ENCODE measurements at places on chromosomes 7 and 10. TPM values are rescaled to one million over a fixed set of nuclear protein-coding genes. Genes with fewer than 3 reads are reported as not detected.

DNA sequence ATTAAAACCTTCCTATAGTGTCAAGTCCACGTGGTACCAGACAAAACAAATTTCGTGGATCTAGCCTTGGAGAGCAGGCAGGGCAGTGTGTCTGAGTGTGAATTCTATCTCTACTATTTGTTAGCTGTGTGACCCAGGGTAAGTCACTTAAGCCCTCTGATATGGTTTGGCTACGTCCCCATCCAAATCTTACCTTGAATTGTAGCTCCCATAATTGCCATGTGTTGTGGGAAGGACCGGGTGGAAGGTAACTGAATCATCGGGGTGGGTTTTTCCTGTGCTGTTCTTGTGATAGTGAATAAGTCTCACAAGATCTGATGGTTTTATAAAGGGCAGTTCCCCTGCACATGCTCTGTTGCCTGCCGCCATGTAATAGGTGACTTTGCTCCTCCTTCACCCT is 2.8 kb upstream of the NPFFR1 start:
- H3K4me1 ChIP-seq, result peaks cover 8% of the 10 kb centered on the region
- H3K27ac ChIP-seq, result no peak overlapping the region
- H3K27me3 ChIP-seq, result peaks cover 60% of the 10 kb centered on the region
- H3K4me3 ChIP-seq, result no peak overlapping the region
- H3K36me3 ChIP-seq, result no peaks in the 10 kb centered on the region

GRCh38 chr7:114554781-114555537 is 140.3 kb downstream of the FOXP2 start:
- H3K36me3 ChIP-seq, result no peaks in the 10 kb centered on the region
- no peak for DNase-seq
- no peak overlapping the region for H3K4me3 ChIP-seq
- no peaks in the 10 kb centered on the region for H3K27me3 ChIP-seq
- H3K4me1 ChIP-seq, result no peaks in the 10 kb centered on the region
- H3K27ac ChIP-seq, result no peak overlapping the region

DNA sequence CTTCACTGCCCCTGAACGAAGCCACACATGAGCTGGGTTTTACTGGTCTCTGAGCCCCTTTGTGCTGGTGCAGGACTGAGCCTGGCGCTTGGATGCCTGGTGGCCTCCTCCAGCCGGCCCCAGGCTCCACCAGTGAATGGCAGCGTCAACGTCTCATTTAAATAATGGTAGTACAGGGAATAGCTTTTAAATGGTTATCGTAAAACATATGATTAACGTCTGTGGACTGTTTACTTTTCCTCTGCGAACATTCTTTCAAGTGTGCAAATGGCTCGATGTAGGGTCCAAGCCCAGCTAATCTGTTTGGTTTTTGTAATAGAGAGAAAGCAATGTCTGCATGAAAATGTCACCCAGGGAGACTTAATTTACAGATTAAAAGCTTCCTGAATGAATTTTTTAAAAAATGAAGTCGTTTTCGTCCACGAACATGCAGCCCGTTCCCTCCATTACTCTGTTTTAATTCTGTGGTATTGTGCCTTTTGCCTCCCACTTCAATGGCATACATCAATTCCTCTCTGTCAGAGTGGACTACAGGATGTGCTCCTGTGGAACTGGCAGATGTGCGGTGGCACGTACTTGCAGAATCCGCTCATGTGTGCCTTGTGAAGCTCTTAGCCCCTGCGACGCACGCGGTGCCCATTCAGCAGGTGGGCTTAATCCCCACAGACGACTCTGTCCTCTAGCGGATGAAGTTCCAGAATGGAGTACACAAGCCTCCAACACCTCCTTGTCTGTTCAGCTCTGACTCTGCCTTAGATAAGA is 192.7 kb downstream of the TCF7L2 start:
- H3K36me3 ChIP-seq, result peaks cover 58% of the 10 kb centered on the region
- no peak overlapping the region for H3K27ac ChIP-seq
- peaks cover 9% of the 10 kb centered on the region for H3K4me1 ChIP-seq

GRCh38 chr7:134669845-134670373 is 23.3 kb downstream of the BPGM start:
- no peak overlapping the region for H3K27ac ChIP-seq
- H3K36me3 ChIP-seq, result no peaks in the 10 kb centered on the region
- no peak overlapping the region for H3K4me3 ChIP-seq
- no peaks in the 10 kb centered on the region for H3K27me3 ChIP-seq
- peaks cover 10% of the 10 kb centered on the region for H3K4me1 ChIP-seq

GRCh38 chr7:84923348-84923747 is 263.5 kb downstream of the SEMA3D start:
- H3K27me3 ChIP-seq, result no peaks in the 10 kb centered on the region
- no peak overlapping the region for H3K4me3 ChIP-seq
- no peaks in the 10 kb centered on the region for H3K36me3 ChIP-seq
- DNase-seq, result no peak
- no peaks in the 10 kb centered on the region for H3K4me1 ChIP-seq
- no peak overlapping the region for H3K27ac ChIP-seq

DNA sequence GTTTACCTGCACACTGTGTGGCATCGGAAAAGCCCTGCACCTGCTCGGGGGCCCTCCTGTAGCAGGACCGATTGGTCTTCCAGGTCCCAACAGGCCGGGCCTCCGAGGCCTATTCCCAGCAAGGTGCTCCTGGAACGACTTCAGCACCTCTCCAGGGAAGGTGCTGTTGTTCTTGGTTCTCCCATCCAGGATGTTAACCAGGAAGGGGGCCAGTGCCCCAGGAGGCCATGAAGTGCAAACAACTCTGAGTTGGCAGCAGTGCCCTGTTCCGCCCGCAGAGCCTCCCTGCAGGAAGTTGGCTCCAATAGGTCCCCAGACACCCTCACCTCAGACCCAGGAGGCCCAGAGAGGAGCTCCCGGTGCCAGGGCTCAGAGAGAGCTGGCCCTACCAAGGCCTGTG is 64.0 kb upstream of the DUSP5 start:
- H3K4me3 ChIP-seq, result no peak overlapping the region
- no peaks in the 10 kb centered on the region for H3K27me3 ChIP-seq
- DNase-seq, result no peak
- no peaks in the 10 kb centered on the region for H3K36me3 ChIP-seq

GRCh38 chr7:37826825-37827224 is 21.6 kb upstream of the NME8 start:
- peaks cover 5% of the 10 kb centered on the region for H3K27me3 ChIP-seq
- H3K4me1 ChIP-seq, result no peaks in the 10 kb centered on the region
- H3K36me3 ChIP-seq, result no peaks in the 10 kb centered on the region

HABP2 gene
- total RNA-seq, result not detected

CPEB3 gene
- total RNA-seq, result 15.8 TPM

GPER1 gene
- total RNA-seq, result 3.9 TPM

ZNF138 gene
- 5.9 TPM for total RNA-seq

SCART1 gene
- total RNA-seq, result 0.15 TPM

Data from heart right ventricle (tissue), 16 donors.